ENCODE measurements at places on chromosomes 13 and 19.

GRCh38 chr19:38392707-38393308 lies 4.3 kb downstream of the SPRED3 start:
- no peak for DNase-seq

GRCh38 chr13:106628936-106629659 lies 61.2 kb upstream of the ARGLU1 start:
- no peak for DNase-seq

DNA sequence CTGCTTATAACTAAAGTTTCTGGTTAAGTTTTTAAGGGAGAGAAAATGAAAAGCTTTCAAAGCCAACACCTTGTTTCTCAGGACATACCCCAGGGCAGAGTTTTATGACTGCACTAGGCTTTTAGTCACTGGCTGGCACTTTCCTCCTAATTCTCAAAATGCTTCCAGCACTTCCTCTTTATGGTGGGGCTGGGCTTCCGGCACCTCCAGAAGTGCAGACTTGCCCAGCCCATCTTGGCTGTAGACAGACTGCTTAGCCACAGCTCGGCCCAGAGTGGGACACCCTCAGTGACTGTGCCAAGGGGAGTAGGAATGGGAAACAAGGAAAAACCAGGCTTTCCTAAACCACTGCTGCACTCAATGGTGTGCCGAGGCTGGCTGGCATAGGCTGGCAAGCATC lies 23.2 kb upstream of the GTF3A start:
- DNase-seq = peak; percentile 54

DNA sequence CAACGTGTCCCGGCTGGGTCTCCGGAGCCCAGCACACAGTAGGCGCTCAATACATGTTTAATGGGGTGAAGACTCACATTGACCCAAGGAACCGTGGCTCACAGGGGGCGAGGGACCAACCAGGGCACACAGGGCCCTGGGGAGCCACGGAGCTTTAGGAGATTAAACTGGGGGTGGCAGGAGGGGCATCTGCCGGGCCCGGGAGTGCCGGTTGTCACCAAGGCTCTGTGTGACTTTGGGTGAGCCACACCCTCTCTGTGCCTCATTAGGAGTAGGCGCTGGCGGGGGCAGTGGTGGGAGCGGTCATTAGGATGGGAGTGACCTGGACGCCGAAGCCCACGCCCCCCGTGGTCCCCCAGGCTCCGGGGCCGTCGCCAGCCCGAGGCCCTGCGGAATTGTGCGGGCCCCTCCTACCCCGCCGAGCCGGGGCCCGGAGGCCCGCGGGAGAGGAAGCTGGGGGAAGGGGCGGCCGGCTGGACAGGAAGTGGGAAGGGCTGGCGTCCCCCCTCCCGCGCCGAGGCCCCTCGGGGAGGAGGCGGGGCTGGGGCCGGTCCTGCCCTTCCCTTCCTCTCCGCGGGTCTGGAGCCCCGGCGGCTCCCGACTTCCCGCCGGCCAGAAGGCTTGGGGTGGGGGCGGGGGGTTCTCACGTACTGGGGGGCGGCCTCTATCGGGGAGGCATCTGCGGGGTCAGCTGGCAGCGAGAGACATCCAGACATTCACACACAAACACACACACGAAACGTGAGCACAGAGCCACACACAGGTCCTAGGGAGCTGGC lies 1.8 kb upstream of the SSBP4 start:
- peak; percentile 69 for DNase-seq

DNA sequence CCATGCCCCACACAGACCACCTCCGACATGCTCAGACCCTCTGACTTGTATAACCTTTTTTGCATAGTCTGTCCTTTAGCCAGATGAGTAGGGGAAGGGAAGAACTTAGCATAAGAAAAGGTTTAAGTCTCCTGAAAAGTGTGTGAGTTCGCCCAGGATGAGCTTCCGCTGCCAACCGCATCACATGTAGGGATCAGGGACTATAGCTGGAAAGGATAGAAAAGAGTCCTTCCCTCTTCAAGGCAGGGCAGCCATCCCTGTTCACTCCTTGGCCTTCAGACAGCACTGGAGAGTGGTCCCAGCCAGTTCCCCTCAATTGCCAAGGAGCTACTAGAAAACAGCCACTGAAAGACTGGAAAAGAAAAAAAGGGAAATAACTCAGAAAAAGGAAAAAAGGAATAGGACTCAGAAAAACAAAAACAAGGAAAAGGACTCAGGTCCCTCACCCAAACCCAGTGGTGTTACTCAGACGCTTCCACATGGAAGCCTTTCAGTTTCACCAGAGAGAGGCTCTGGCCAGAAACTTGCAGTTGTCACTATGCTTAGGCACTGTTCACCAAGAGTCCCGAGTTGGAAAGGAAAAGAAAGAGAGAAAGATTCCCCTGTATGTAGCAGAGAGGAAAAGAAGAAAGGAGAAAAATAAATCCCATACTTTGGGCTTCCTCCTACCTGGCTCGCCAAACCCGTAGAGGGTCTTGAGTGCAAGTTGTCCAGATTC lies 5.6 kb upstream of the TM9SF2 start:
- DNase-seq = no peak

DNA sequence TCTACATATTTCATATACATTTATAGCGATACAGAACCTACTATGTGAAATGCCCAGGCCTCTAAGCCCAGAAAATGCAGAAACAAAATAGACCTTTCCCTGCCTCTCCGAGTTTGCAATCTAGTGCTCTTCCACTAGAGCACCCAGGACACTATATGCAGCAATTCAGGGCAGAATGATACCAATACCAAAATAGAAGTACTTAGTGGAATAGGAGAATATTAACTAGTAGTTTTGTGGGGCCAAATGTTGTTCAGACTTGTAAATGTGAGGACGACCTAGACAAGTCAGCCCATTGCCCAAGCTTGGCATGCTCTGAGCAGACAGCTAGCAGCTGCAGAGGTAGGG lies 35.8 kb upstream of the FLT1 start:
- DNase-seq = no peak

DNA sequence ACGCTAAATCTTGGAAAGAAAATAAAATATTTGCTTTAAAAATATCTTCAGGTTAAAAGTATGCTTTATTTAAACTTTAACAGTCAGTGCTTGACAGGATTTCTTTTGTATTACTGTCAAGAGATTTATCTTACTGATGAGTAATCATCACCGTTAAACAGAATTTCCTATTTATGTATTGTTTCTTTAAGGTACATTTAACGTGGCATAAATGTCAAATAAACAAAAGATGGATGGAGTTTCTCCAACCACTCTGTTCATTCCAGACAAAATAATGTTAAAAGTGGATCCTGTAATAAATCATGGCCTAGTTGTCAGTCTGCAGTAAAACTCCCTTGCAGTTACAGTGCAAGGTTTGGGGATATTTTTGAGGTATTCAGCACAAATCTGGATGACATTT lies 298.3 kb downstream of the DIAPH3 start:
- no peak for DNase-seq

GRCh38 chr13:83056269-83056668 lies 826.0 kb downstream of the SLITRK1 start:
- no peak for DNase-seq

- peak; percentile 38 for DNase-seq
These were observed 15.8 kb upstream of the GARIN5A start for GRCh38 chr19:50492303-50493052.

DNA sequence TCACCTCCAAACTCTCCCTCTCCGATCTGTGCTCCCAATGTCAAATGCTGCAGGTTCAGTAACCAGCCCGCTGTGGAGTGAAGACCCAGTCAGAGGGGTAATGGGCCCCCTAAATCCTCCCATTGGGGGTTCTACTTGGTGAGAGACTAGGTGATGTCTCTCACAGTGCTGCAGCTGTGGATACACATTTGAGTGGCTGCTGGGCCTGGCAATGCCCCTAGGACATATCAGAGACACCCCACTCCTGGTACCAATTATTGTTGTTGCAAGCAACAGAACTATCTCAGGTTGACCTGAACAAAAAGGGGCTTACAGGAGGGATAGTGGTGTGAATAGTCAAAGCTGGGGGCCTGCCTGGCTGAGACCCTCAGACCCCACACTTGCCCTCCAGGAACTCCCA lies 4.6 kb downstream of the MATK start:
- no peak for DNase-seq

GRCh38 chr13:52067237-52067636 lies 42.7 kb downstream of the UTP14C start:
- DNase-seq = no peak

DNA sequence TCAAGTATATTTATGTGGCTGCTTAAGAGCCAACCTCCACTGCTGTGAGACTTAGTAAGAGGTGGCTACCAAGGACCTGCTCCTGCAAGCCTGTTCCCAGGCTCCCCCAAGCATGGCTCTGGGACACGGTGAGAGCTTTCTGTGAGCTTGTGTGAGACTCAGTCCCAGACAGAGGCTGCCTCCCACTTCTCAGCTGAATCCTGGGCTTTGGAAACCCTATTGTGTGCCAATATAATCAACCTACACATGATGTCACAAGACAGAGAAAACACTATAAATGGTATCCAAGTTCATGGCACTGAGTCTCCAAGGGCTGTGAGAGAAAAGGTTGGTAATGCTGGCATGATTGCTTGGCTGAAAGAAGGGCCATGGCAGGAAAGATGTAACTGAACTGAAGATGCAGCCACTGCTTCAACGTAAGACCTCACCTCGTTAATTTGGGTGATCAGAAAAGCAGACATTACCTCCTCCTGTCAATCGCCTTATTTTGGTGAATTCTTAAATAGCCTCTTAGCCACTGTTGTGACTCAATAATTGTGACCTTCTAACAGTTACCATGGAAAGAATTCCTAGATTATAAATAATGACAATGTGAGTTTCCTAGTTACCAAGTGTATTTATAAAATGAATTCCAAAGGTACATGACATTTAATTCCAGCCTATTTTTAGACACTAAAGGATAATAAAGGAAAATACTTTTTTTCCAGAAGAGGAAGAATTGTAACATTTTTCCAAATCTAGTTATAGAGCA lies 332.0 kb downstream of the IRS2 start:
- no peak for DNase-seq

DNA sequence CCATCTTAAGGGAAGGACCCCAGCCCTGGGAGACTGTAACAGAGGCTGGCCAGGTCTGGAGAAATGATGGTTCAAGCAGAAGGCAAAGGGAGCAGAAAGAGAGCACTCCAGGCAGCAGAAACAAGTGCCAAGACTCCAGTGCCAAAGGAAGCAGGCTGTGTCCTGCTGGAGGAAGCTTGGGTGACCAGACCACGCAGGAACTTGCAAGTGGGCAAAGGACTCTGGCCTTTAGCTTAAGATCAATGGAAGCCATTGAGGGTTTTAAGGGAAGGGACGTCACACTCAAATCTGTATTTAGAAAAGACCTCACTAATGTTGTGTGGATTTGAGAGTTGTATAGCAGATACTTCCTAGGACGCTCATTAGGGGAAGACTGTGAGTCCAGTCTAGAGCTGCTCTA lies 95.5 kb downstream of the MIPEP start:
- no peak for DNase-seq

DNA sequence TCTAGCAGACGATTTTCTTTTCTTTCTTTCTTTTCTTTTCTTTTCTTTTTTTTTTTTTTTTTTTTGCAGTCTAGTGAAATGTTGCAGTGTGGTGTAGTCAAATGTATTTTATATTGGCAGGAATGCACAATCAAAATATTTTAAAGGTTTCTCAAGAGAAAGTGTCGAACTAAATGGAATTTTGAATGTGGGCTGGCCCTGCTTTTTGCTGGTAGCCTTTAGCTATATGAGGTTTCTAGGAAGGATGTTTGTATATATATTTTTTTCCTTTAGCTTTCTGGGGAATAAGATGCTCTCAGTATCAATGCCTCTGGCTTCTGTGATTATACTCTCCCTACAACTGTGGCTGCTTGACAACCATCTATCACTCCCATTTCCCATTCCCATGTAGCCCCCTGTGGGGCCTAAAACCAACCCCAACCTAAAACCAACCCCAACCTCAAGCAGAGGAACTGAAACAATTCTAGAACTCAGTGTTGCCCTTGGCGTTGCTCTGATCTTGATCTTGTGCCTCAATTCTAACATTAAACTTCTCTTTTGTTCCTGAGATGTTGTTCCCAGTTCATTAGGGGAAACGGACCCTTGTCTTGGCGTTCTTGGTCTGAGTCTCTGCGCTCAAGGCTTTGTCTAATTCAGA lies 27.1 kb downstream of the CYSLTR2 start:
- no peak for DNase-seq

DNA sequence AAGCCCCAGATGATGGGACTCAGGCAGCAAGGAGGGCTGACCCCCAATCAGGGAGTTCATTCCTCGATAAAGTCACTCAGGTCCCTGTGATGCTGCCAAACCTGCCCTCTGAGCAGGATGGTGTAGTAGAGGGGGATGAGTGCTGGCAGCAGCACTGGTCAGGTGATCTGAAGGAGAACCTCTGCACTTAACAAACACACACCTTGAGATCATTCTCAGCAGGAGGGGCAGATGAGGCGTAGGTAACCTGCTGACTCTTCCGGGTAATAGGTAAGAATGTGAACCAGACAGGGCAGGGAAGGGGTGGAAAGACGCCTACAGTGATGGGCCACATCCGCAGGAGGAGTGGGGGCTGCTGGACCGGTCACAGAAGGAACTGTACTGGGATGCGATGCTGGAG lies 3.2 kb downstream of the ZNF446 start:
- no peak for DNase-seq

DNA sequence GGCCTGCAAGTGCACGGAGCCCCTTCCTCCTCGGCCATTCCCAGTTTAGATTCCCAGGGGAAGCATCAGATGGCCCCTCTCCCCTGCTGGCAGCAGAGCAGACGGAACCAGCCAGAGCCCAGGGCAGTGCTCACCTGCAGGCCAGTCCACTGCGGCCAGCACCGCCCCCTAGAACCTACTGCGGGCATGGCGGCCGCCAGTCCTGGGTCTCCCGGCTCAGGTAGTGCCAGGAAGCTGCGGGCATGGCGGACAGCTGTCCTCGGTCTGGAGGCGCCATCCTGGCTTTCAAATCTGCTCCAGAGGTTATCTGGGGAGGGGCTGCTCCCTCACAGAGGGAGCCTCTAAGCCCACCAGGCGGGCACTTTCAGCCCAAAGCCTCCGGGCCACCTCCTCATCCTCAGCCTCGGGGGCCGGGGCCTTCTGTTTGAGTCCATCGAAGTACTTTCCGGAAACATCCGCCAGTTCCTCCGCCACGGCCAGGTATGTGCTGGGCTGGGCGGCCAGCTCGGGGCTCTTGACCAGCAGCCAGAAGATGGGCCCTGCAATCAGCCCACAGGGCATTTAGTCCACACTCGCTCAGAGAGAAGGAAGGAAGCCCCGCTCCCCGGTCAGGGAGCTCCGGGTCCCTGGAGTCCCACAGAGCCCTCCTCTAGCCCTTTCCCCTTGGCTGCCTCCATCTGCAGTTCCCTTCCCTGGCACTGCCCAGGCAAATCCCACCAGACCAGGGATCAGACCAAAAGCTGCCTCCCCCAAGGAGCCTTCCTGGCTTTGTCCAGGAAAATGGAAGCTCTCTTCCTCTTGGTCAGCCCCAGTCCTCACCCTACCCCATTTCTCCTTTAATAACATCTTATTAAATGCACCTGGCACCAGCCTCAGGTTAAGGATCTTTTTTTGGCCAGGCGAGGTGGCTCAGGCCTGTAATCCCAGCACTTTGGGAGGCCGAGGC lies 7.0 kb upstream of the GP6 start:
- no peak for DNase-seq

GRCh38 chr19:18392417-18392816 lies 5.0 kb downstream of the LRRC25 start:
- DNase-seq = peak; percentile 78

DNA sequence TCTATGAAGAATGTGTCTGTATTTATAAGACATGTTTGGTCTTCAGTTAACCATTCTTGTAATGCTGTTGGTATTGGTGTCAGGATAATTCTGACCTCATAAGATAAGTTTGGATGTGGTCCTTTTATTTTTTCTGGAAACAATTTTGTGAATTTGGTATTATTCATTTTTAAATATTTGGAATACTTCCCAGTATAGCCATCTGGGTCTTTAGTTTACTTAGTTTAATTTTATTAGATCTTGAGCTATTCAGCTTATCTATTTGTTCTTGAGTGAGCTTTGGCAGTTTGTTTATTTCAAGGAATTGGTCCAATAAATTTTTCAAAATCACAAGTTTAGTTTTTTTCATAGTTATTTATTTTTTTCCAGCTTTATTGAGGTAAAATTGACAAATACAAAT lies 335.4 kb upstream of the PCDH20 start:
- DNase-seq = no peak

Measured in CD4-positive, alpha-beta T cell treated with Interleukin-15 for 1 hour (primary cell).